ENCODE measurements at places on chromosomes 12 and 14.

- no peak for DNase-seq
Measured at GRCh38 chr12:131091976-131092691, 138.4 kb downstream of the ADGRD1 start.

DNA sequence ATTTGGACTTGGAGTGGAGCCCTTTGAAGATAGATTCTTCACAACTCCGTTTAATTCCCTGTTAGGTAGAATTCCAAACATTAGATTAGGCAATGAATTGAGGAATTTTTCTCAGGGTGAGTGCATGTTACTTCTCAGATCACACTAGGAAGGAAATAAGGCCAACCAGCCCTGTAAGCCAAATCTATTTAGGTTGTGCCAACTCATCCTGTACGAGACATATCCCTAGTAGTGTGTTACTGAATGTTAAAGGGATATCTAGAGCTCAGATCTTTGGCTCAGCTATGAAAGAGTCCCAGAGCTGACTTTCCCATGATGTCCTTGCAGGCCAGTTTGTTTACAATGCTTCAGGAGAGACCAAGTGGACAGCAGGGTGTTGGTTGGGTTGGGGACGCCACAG lies 45.6 kb downstream of the GPHB5 start:
- DNase-seq, result no peak

- DNase-seq, result no peak
Measured at GRCh38 chr12:124171231-124171979, 123.5 kb upstream of the RFLNA start.

DNA sequence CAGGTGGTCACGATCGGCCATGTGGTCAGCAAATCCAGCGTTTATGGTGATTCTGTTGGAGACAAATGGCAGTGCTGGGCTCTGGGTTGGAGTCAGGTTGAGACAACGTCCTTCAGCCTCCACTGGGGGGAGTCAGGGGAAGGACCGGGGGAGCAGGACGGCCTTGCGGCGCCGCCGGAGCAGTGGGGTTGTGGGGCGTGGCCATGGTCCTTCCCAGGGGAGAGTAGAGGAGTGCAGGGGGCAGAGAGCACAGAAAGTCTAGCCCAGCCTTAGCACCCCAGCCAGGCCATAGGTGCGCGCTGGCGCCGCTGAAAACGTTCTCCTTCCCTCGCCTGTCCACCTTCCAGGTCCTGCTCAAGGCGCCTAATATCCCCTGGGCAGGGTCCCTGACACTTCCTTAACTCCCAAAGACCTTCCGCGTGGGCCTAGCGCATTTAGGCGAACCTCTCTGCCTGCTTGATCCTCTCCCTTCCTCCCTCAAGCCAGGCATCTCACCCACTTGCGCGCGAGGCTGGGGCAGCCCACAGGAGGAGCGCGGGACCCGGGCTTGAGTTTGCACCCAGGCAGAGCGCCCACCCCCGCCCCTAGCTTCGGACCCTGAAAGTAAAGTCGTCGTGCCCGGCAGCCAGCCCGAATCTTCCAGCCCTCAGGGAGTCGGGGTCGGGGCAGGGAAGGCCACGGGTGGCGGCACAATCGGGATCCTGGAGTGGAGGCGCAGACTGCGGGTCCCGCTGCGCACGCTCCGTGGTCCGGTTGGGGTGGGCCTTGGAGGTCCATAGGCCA lies 3.1 kb upstream of the KIF26A start:
- no peak for DNase-seq

- DNase-seq, result no peak
Measured at GRCh38 chr12:57157588-57158173, 10.3 kb upstream of the LRP1-AS start.

DNA sequence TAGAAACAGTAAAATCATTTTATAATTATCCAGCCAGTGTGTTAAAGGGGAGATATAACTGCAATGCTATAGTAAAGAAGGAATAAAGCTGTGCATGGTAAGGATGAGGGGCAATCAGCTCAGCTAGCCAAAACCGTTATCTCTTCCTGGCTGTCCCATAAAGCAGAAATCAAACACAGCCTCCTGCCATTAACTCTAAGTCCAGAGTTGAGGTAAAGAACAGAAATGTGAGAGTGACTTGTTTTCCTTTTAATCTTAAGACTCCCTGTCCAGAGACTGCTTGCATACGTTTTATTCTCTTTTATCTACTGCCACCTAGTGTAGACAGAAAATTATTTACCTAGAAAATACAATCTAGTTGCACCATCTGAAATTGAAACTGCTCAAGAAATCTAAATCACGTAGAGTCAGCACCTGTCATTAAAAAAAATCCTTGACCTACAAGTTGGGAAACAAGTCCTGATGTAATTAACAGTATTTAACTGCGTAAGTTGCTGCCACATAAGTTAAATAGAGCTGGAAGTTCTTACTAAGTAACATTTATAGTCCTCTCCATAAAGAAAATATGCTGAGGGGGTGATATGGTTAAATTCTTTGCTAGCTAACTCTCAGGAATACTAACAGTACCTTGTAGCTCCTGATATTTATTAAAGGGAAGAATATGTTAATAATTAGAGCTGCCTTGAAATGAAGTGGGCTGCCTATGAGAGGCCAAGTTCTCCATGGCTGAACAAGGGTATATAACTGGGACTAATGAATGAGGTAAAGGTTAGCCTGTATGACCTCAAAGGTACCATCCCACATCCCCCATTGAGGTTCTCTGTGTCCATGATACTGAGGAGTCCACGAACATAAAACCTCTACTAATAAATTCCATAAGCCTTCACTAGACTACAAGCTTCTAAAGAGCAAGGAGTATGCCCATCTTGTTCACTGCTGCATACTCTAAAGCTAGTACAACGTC lies 62.7 kb downstream of the GALNT4 start:
- DNase-seq, result no peak

GRCh38 chr14:103634156-103634555 lies 5.1 kb downstream of the KLC1 start:
- no peak for DNase-seq

GRCh38 chr12:26813812-26814211 lies 19.2 kb downstream of the ITPR2 start:
- DNase-seq, result no peak

- DNase-seq, result no peak
Measured at GRCh38 chr12:85278598-85279448, 1.2 kb upstream of the ALX1 start.

GRCh38 chr12:53811606-53812005 lies 59.8 kb upstream of the CISTR start:
- DNase-seq, result no peak

DNA sequence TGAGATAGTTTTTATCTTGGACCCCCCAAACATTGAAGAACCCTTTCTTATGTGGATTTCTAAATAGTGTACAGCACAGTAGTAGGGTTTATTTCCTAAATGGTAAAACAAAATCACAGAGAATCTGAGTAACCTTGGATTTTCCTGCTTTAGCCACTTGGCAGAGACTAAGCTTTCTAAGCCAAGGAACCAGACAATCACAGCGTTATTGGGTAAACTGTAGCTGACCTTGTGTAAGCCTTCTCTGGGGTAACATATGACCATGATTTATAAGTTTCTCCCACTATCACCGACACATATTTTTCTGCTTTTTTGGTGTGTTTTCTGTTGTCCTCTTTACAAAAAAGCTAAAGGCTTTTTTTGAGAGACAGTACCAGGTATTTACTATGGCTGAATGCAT lies 136.3 kb upstream of the PZP start:
- DNase-seq, result no peak

GRCh38 chr14:67704484-67705089 lies 2.9 kb downstream of the RDH12 start:
- DNase-seq, result no peak

GRCh38 chr12:25962932-25963525 lies 4.5 kb downstream of the RASSF8 start:
- no peak for DNase-seq

GRCh38 chr12:115697340-115697739 lies 580.2 kb downstream of the MED13L start:
- no peak for DNase-seq

- no peak for DNase-seq
Measured at GRCh38 chr12:22396253-22396652, 61.7 kb upstream of the ST8SIA1 start.

- DNase-seq, result no peak
Measured at GRCh38 chr12:82996168-82996812, 309.6 kb downstream of the TMTC2 start.

DNA sequence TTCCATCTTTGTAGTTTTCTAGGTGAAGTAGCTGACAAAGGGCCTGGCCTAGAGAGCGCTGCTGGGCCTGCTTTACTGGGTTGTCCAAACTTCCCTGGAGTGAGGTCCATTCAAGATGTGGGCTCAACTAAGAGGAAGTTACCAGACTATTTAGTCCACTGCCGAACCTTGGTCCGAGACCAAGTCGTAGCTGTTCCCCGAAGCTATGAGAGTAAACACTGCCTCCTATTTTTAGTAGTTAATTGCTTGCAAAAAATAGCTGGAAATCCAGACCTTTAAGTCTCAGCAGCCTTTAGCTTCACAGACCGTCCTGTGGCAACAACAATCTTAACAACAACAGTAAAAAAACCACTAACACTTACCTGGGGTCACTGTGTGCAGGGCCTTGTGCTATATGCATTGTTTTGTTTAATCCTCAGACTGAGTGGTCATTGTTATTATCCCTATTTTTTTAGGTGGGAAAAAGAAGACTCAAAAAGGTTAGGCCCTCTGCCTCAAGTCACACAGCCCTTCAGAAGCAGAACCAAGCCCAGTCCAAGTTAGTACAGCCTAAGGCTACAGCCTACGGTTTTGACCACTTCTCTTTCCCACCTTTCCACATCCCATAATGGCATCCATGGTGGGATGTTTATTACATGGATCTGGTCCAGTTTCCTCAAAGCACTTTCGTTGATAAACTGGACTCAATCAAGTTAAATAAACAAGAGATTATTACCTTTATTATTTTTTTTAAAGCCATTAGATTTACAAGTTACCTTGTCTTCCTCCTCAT lies 30.6 kb downstream of the SOCS2 start:
- DNase-seq, result no peak

GRCh38 chr14:100910888-100911664 lies 7.6 kb upstream of the RTL1 start:
- no peak for DNase-seq

DNA sequence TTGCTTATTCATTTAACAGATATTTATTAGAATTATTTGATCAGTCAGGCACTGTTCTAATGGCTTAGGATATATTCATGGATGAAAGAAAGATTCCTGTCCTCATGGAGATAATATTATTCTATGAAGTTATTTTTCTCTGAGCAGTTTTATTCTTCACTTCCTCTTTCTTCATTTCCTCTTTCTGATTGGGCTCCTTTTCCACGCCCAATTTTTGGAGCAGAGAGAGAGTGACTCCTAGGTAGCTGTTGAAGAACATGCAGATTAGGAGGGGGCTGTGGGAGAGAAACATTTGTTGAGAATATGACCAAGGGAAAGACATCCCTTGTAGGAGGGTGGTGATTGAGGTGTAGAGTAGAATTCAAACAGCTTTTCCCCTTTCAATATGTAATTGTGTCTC lies 6.0 kb upstream of the YARS2 start:
- no peak for DNase-seq

DNA sequence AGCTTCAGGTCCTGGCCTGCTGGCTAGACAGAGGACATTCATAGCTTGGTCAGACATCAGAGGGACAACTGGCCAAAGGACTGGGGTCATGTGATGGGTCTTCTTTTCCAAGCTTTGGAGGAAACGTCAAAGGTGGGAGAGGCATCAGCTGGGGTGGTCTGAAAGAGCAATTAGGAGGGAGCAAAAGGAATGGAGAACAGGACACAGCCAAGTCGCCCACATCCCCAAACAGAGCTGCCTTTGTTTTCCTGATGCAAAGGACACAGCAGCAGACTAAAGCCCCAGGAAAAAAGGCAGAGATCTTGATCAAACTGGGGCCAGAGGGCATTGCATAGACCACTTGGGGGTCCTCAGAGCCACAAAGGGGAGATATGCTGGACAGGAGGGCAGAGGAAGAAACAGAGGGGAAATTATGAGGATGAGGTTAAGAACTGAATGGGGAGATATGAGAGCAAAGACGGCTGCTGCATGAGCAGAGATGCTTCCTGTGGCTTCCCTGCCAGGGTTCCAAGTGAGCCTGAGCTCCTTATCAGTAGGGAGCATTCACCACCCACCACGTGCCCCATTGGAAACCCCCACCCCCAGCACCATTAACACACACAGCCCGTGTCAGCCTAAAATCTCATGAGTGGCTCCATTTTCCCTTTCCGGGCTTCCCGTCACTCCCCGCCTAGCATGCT lies 62.4 kb downstream of the ANO2 start:
- no peak for DNase-seq

DNA sequence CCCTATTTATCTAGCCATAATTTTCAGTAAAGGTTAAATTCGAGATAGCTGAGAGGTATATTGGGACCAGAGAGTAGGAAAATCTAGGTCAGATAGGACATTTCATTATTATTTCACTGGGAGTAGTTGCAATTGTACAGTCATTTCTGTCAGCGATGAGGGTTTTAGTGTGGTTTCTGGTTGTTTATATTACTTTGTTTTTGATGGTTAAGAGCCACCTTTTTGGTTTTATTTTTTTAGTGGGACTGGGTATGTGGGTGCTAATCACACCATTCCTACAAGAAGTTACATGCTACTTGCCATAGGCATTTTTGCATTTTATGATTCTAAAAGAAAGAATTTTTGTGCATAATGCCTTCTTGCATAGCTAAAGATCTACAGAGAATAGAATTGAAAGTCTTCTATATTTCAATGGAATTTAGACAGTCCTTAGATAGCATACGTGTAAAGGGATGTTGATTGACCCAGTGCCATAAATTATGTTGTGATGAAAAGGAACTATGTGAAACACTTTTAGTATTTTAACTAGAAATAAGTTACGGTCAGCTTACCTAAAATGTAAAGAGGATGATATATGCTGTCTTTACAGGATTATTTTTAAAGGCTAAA lies 85.2 kb downstream of the KTN1 start:
- no peak for DNase-seq

DNA sequence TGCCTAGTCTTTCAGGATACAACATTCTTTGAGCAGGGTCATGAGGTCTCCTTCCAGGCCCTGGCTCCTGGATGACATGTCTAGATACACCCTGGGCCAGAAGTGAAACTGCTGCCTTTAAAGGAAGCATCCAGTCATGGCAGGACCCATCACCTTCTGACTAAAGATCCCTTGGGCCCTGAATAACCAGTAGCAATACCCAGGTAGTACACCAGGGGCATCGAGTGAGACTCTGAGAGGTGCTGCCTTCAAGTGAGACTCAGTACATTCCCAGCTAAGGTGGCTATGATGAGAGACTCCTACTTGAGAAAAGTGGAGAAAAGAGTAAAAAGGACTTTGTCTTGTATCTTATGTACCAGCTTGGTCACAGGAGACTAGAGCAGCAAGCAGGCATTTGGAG lies 23.5 kb downstream of the OR6C68 start:
- no peak for DNase-seq

DNA sequence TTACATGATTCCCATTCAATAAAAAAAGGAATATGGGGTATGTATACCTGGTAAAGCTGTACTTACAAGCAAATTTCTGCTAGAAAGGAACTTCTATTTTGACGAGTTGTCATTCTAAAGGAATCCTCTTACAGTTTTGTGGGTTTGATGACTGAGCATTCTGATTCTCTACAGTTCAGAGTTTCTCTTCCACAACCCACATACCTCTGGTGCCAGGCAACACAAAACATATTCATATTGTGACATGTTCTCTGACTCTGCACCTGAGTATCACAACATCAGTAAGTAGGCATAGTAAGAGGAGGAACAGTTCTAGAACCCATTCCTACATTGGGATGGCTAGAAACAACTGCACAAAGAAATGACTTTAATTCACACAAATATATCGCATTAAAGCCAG lies 636.6 kb downstream of the MED13L start:
- DNase-seq, result no peak
